CD4-positive, alpha-beta T cell (primary cell): ENCODE measurements at places on chromosomes 13 and 19.

DNA sequence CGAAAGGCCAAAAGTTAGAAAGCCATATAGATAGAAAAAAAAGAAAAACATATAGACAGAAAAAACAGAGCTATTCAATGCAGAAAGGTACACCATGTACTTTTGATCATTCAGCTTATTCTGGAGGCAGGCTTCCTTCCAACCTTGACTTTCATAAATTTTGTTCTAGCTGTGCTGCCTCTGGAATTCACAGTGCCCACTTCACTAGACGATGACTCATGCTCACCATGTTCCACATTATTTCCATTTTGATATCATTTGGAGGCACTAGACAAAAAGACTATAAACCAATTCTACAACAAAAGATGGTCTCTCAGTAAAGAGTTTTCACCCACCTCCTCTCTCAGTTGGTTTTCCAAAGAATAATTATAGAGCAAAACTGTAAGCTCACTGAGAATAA is 229.0 kb upstream of the IPO5 start:
- H3K4me1 ChIP-seq = no peaks in the 10 kb centered on the region
- H3K27me3 ChIP-seq = no peaks in the 10 kb centered on the region
- no peak overlapping the region for H3K4me3 ChIP-seq
- no peak overlapping the region for H3K27ac ChIP-seq

DNA sequence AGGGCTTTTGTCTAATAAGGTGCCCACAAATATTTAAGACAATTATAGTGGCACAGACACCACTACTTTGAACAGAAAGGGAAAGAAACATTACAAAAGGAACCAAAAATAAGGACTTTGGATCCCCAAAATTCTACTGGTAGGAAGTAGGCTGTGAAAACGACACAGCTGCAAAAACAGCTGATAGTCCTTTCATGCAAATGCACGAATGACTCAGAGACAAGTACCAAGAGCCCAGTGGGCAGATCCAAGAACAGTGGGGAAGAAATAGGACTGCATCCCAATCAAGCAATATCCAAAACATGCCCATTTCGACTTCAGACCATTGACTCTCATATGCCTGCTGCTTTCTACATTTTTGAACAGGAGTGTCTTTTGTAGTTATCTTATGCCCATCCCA is 269.4 kb upstream of the NBEA start:
- DNase-seq = no peak
- H3K4me1 ChIP-seq = no peaks in the 10 kb centered on the region
- no peaks in the 10 kb centered on the region for H3K36me3 ChIP-seq

DNA sequence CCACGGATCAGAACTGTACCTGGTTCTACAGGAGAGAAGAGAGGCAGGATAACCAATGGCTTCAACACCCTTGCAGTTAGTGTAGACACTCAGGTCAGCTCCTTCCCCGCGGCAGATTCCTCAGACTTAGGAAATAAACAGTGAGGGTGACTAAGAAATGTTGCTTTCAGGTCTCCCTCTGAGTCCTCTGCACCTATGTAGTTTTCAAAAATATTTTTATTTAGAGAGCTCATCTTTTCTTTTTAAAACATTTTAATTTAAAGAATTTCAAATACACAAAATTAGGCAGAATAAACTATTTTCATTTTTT is 195.2 kb downstream of the KLF12 start:
- peaks cover 46% of the 10 kb centered on the region for H3K36me3 ChIP-seq
- H3K4me3 ChIP-seq = no peak overlapping the region
- H3K27ac ChIP-seq = no peak overlapping the region
- H3K4me1 ChIP-seq = peaks cover 26% of the 10 kb centered on the region

DNA sequence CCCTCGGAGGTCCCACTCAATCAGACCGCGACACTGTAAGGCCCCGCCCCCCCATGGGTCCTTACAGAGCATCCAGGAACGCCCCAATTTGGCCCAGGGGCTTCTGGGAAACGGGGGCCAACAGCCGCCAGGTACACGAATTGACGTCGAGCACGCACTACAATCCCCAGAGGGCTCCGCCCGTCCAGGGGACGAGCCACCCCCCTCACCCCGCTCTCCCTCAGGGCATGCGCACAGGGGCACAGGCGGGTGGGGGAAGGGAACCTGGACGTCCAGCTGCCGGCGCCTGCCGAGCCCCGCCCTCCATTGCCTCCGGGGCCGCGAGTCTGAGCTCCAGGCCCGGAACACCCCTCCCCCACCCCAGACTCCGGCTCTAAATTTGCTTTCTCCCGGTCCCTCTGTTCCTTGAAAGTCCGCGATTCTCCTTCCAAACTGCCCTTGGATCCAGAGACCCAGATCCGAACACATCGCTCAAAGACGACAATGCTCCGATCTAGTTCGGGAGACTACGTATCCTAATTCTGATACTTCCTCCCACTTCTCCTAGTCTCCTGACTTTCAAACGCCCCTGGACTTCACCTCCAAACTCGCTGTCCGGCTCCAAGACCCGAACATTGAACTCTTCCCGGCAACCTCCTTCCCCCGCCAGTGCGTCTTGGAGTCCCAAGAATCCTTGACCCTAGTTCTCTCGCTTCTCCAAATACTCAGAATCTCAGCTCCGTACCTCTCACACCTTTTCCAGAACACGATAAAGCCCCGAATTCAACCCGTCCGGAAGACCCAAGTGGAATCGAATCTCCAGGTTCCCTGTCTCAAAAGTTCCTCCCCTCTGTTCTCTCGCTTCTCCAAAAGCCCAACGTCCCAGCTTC is 770 bp downstream of the SERTAD3 start:
- no peaks in the 10 kb centered on the region for H3K27me3 ChIP-seq
- peaks cover 18% of the 10 kb centered on the region for H3K4me1 ChIP-seq
- peak overlapping the region; percentile 81 for H3K27ac ChIP-seq
- peak; percentile 99 for DNase-seq
- peak overlapping the region; percentile 75 for H3K4me3 ChIP-seq

DNA sequence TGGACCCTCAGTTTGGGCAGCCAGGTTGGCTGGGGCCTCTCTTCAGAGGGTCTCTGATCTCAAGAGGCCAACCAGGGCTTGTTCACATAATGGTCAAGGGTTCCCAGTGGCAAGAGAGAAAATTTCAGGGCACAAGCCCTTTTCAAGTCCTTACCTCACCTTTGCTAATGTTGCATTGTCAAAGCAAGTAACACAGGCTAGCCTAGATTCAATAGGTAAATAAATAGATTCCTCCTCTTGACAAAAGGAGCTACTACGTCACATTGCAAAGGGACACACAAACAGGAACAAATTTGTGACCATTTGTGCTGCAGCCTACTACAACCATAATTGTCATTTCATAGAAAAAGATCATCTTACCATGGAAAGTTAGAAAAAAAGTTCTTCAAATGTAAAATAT is 33.9 kb upstream of the FRY start:
- DNase-seq = no peak
- no peak overlapping the region for H3K27ac ChIP-seq
- H3K27me3 ChIP-seq = no peaks in the 10 kb centered on the region

DNA sequence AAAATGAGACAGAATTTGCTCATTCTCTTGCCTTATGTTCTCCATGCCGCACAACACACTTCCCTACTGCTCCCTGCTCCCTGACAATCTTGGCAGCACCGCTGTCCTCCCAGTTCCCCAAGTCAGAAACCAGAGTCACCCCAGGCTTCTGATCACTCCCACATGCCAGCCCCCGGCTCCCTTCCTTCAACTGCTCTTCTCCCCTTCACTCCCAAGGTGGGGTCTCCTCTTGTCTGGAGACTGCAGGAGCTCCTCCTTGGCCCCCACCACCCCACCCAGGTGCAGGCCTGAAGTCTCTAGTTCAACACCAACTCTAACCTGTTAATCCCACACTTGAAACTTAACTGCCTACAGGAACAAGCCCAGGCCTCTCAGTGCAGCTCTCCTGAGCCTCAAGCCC is 16.8 kb upstream of the AKAP8 start:
- no peaks in the 10 kb centered on the region for H3K4me1 ChIP-seq
- no peak overlapping the region for H3K27ac ChIP-seq
- no peak for DNase-seq
- H3K27me3 ChIP-seq = no peaks in the 10 kb centered on the region
- peaks cover 74% of the 10 kb centered on the region for H3K36me3 ChIP-seq
- no peak overlapping the region for H3K4me3 ChIP-seq

- peaks cover 33% of the 10 kb centered on the region for H3K4me1 ChIP-seq
- no peaks in the 10 kb centered on the region for H3K27me3 ChIP-seq
- H3K4me3 ChIP-seq = no peak overlapping the region
- no peak overlapping the region for H3K27ac ChIP-seq
Observed at GRCh38 chr19:4052114-4052992, 14.3 kb downstream of the ZBTB7A start.

DNA sequence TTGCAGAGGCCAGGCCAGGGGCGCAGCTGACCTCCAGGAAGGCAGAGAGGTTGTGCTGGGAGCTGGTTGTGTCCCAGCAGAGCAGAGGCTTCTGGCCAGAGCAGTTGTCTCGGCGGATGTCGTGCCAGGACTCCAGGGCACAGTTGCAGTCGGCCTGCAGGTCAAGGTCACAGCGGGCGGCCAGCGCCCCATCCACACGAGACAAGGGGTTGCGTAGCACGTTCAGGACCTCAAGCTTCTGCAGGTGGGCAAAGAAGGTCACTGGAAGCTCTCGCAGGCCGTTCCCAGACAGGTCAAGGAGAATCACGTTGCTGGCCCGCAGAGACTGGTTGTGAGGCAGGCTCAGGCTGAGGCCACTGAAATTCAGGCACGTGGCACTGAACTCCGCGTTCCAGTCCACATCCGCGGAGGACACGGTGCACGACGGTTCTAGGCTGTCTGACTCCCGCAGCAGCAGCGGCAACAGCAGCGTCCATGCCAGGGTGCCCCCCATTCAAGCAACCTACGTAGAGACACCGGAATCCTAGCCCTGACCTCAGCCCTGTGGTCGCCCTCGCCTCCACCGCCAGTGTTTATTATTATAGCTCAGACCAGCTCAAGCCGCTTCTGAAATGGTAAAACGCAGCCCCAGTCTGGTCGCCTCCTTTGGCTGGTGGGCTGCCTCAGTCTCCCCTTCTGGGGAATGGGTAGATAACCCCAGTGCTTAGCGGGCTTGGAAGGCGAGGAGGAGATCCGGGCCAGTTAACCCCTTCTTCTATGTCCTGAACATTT is 766 bp downstream of the LRRC25 start:
- H3K27me3 ChIP-seq = peaks cover 32% of the 10 kb centered on the region
- H3K27ac ChIP-seq = no peak overlapping the region
- peaks cover 10% of the 10 kb centered on the region for H3K4me1 ChIP-seq
- H3K4me3 ChIP-seq = peak overlapping the region; percentile 38
- DNase-seq = no peak

DNA sequence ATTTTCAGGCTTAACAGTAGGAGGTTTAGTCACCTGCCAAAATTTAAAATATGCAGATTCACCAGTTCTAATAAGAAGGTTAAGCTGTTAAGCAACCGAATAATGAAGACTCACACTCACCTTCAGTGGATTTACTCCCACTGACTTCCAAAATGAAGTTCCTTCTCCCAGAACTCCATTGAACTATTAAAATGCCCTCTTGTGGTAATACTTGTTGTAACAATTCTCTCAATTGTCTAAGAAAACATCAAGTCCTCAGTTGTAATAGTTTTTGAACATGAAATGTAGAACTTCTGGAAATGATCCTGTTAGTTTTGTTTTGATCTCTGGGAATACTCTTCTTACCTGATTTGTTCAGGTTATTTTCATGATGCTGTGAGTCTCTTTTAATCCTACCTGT is 522.0 kb upstream of the ATXN8OS start:
- no peaks in the 10 kb centered on the region for H3K4me1 ChIP-seq
- no peak overlapping the region for H3K4me3 ChIP-seq
- H3K27me3 ChIP-seq = no peaks in the 10 kb centered on the region
- no peak overlapping the region for H3K27ac ChIP-seq
- no peak for DNase-seq
- no peaks in the 10 kb centered on the region for H3K36me3 ChIP-seq

- no peaks in the 10 kb centered on the region for H3K4me1 ChIP-seq
- no peaks in the 10 kb centered on the region for H3K27me3 ChIP-seq
- H3K4me3 ChIP-seq = no peak overlapping the region
- no peaks in the 10 kb centered on the region for H3K36me3 ChIP-seq
- no peak for DNase-seq
- H3K27ac ChIP-seq = no peak overlapping the region
Observed at GRCh38 chr13:34035676-34036325, 217.9 kb downstream of the RFC3 start.

- no peaks in the 10 kb centered on the region for H3K27me3 ChIP-seq
- H3K4me3 ChIP-seq = no peak overlapping the region
- DNase-seq = no peak
- no peak overlapping the region for H3K27ac ChIP-seq
- peaks cover 8% of the 10 kb centered on the region for H3K4me1 ChIP-seq
Observed at GRCh38 chr19:36041831-36042230, 9.2 kb upstream of the CLIP3 start.

- no peak overlapping the region for H3K27ac ChIP-seq
- no peak overlapping the region for H3K4me3 ChIP-seq
- H3K36me3 ChIP-seq = no peaks in the 10 kb centered on the region
Observed at GRCh38 chr13:50250401-50250800, 235.2 kb downstream of the KCNRG start.

GRCh38 chr13:44629465-44630183 is 53.5 kb upstream of the TSC22D1 start:
- no peak for DNase-seq
- no peak overlapping the region for H3K27ac ChIP-seq
- H3K4me1 ChIP-seq = no peaks in the 10 kb centered on the region
- H3K4me3 ChIP-seq = no peak overlapping the region
- no peaks in the 10 kb centered on the region for H3K36me3 ChIP-seq

DNA sequence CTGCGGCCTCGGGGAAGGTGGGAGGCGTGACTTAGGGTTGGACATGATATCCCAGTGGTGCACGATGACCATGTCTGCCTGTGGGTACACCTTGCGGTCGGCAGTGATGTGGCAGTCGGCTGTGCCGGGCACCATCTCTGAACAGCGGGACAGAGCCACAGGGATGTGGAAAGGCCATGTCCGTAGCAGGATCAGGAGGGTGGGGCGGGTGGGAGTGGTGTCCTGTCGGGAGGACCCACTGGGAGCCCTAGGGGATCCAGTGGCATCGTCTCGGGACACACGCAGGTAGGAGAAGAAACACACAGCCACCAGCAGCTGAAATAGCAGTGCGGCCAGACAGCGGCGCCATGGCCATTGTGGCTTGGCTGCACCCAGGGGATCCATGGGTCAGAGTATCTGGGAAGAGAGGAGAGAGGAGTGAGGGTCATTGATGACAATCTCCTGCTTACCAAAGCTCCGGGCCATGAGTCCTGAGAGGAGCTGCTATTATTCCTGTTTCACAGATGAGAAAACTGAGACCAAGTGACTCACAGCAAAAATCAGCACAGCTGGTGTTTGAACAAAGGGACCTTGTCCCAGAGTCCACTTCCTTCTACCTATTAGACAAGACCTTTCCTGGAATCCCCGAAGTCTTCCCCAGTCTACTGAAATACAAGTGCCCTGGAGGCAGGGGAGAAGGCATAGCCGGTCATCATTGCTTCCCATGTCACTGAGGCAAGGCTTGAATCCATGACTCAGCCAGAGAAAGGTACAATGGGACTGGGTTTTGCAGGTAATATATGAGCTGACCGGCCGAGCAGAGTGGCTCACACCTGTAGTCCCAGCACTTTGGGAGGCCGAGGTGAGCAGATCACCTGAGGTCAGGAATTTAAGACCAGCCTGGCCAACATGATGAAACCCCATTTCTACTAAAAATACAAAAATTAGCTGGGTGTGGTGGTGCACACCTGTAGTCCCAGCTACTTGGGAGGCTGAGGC is 5.2 kb upstream of the FUT6 start:
- H3K4me1 ChIP-seq = no peaks in the 10 kb centered on the region
- DNase-seq = no peak
- H3K27me3 ChIP-seq = no peaks in the 10 kb centered on the region

- peaks cover 3% of the 10 kb centered on the region for H3K36me3 ChIP-seq
- H3K27me3 ChIP-seq = no peaks in the 10 kb centered on the region
- peaks cover 100% of the 10 kb centered on the region for H3K4me1 ChIP-seq
- DNase-seq = no peak
Observed at GRCh38 chr19:38679839-38680238, 32.4 kb downstream of the ACTN4 start.
